ENCODE measurements at places on chromosomes 2 and 18. TPM values are rescaled to one million over a fixed set of nuclear protein-coding genes. Genes with fewer than 3 reads are reported as not detected.

DSG4 gene
- total RNA-seq, result not detected

PTPRN gene
- not detected for total RNA-seq

DNA sequence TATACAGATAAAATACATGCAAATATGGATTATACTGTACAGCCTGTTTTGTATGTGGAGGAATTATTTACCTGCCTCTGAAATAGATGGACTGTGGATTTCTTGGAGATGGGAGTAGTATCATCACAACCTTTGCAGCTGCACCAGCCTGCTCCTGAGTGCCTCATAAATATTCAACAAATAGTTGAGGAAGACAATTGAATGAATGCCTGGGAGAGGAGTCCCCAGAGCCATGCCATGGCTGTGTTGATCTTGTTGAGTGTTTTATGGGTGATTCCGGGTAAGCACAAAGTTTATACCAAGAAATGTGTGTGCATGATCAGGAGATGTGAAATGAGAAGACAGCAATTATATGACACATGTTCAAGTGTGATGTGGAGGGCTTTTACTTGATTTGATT lies 225.0 kb downstream of the FHOD3 start:
- no peak for DNase-seq

PLA2R1 gene
- 28.3 TPM for total RNA-seq

GRCh38 chr2:96663177-96663576 lies 20.6 kb downstream of the FER1L5 start:
- DNase-seq, result no peak

DNA sequence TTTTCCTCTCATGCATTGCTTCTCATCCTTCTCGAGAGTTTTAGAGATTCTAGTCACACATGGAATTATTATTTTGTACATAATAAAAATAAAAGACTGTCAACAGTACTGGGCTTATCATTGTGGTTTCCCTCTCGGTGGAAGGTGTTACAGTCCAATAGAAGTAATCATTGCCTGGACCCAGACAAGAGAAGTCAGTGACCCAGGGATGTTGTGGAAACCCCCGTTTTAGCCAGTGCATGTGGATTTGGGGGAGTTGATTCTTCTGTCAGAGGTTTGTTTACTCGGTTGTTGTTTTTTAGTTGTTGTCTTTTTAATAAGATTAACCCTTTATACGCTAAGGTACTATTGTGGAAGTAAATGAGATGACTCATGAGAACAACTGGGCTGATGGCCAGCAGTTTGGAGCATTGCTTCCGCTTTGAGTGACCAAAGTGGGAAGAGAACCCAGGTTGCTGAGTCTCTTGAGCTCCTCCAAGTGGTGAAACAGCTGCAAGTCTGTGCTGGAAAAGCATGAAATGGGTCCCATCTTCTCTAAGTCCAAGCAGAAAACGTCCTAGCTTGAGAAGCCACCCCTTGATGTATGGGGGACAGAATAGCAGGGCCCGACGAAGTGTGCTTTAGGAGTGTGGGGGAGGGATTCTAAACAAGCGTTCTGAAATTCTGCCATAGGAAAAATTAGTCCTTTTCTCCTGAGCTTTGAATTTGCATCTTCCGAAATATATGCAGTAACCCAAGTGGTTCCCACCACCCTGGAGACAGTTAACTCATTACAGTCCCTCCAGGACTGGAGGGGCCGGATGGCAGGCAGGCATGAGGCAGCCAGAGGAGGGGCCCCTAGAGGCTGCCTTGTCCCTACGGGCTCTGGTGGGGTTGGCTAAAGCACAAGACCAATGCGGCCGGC lies 61.8 kb upstream of the GPR45 start:
- no peak for DNase-seq

GRCh38 chr2:176826984-176827668 lies 385.5 kb upstream of the HNRNPA3 start:
- no peak for DNase-seq

GRCh38 chr2:103010306-103010705 lies 248.5 kb downstream of the TMEM182 start:
- no peak for DNase-seq

DNA sequence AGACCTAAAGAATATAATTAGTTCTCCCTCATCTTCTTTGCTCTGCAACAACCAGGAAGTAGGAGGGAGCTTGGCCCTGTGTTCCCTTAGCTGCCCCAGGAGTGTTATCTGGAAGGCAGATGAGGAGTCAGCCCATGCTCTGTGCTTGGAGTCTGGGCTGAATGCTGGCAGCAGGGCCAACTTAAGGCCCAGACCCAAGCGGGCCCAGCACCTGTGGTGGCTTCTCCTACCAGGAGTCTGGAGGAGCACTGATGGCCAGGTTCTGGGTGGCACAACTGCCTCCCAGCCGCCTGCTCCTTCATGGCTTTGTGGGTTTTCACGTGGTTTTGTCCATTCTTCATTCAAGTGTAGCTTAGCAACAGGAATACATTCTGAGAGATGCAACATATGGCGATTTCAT lies 1910.7 kb upstream of the LRRTM1 start:
- DNase-seq, result no peak

ICOS gene
- not detected for total RNA-seq

DNA sequence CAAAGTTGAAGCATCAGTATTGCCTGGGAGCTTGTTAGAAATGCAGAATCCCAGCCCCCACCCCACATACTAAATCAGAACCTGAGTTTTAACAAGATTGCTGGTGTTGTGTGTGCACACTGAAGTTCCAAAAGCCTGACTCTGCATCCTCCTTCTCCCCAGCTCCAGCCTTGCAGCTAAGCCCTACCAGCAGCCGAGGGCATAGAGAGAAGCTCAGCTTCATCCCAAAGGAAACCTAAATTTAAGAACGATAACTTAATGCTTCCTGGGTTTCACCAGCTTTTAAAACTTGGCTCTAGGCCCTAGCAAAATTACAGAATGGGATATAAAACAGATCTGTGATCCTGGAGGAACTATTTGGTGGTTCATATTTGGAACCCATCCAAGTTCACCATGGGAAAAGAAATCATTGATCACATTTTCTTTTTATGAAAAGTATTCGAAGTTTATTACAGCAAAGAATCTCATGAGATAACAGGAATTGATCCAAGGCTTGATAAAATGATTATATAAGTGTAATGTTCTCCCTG lies 11.1 kb downstream of the SMYD1 start:
- no peak for DNase-seq

- DNase-seq, result no peak
These were observed 1.6 kb upstream of the KCNJ3 start for GRCh38 chr2:154696810-154697417.

DNA sequence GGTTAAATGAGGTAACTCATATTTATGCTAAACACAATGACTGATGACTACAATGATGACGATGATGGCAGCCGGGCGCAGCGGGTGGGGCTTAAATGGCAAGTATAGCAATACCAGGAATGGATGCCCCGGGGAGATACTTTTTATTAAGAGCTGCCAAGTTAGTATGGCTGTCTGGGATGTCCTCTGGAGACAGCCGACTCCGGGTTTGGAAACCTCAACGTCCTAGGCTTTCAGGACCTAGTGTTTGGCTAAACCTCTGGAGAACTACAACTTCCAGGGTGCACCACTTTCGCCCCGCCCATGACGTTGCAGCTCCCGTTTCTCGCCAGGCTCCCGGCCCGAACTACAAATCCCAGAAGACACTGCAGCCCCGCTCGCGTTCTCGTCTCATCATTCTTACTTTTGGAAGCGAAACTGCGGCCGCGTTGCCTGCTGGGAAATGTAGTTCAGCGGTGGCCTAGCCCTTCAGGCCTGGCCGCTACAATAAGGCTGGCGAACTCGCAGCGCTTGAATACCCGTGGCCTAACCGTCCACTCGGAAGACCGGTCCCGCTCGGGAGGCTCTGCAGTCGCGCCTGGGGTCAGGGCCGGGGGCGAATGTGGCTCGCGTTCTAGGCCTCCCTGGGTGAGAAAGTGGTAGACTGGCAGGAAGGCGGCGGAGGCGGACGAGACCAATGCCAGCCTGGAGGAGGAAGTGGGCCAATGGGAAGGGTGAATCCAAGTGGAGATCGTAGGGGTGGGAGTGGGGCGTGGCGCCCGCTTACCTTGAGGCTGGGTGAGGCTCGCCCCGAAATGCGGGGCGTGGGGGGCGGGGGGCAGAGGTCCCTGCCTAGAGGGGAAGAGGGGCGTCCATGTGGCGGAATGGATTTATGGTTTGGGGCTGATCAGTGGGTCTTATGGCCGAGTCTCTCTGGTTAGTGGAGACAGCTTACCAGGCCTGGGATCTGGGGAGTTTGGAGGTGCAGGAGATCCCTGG lies at the start of gene SMARCAL1:
TSS of gene SMARCAL1 (plus strand) at position 463 of the 978 bp plus-strand sequence. CDS start 2,221 bp downstream, outside the sequence.
- peak; percentile 98 for DNase-seq

- DNase-seq, result no peak
These were observed 28.4 kb downstream of the EIPR1 start for GRCh38 chr2:3349211-3349693.

ABCB11 gene
- not detected for total RNA-seq

SFT2D3 gene
- total RNA-seq, result 9.5 TPM

GREB1 gene
- total RNA-seq, result 13.5 TPM

- no peak for DNase-seq
These were observed 127.4 kb downstream of the ARHGEF4 start for GRCh38 chr2:130963849-130964793.

TRIM43 gene
- not detected for total RNA-seq

GRCh38 chr2:37080689-37081088 lies 3.5 kb downstream of the HEATR5B start:
- DNase-seq, result no peak

DNA sequence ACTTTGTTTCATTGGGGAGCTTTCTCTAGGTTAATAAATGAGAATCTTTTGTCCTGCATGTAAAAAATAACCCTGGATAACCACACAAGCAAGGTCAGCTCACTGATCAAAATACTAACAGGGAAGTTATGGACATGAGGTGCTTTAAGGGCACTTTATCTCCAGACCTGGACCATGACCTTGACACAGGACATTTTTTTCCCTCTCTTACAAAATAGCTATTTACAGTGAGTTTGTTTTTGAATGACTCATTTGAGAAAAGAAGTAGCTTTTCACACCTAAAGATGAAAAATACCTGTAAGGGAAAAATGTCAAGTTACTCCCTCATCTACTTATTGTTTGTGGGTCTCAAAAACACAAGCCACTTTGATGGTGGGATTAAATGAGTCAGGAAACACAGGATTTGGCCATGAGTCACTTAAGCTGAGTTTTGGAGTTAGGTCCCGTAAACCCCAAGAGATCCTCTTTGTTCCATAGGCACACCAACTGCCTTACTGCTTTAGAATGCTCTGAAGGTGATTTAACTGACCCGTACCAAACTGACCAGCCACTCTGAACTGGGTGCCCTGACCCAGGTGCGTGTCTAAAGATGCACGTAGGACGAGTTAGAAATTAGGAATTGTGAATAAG lies 479.3 kb upstream of the NXPH2 start:
- no peak for DNase-seq

DNA sequence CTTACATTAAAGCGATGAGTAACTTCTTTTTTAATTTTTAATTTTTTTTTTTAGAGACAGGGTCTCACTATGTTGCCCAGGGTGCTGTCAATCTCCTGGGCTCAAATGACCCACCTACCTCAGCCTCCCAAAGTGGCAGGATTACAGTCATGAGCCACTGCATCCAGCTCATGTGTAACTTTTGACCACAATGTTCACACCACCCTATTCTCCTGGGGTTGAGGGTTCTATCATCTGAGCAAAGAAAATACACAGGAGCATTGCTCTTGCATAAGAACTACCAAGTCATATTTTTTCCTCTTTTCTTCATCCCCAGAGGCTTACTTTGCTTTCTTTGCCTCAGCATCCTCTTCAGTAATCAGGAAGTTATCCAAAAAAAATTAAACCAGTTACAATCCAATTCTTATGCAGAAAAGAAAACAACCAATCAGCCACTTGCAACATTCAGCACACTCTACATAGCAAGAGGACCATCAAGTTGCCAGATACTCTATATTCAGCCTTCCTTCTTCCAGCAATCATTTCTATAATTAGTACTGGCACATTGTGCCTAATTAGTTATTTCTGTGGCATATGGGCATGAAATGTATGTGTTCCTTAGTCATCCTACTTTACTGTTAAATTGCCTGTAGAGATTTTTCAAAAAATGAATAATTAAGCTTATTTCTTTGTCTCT lies 345.6 kb downstream of the AKAIN1 start:
- DNase-seq, result no peak

SLC14A1 gene
- total RNA-seq, result 86.2 TPM

FTCDNL1 gene
- 3.4 TPM for total RNA-seq

GRCh38 chr18:57898506-57899124 lies 95.5 kb upstream of the ATP8B1 start:
- DNase-seq, result no peak

- DNase-seq, result peak; percentile 55
These were observed 22.5 kb downstream of the SLC14A2 start for GRCh38 chr18:45637546-45638327.

GRCh38 chr18:41466436-41467160 lies 488.4 kb upstream of the PIK3C3 start:
- no peak for DNase-seq

DNA sequence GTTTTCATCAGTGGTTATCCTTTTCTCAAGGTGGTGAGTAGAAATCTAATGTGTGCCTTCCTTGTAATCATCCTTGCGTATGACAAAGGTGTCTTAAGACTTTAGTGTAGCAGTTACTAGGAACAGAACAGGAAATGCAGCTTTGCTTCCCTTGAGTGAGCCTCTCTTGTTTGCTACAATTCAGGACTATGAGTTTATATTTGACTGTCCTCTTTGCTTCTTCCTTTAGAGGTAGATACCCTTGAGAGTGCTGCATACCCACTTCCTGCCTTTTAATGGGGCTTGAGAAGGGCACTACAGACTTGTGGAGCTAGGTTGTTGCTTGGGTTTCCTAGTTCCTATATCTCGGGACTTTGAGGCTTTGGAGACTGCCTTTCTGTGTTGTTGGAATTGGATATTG lies 3.8 kb downstream of the KCNJ13 start:
- no peak for DNase-seq

- DNase-seq, result no peak
These were observed 111.4 kb upstream of the GATA6 start for GRCh38 chr18:22057908-22058527.

GRCh38 chr2:75241696-75242095 lies 42.4 kb upstream of the TACR1 start:
- DNase-seq, result no peak

DNA sequence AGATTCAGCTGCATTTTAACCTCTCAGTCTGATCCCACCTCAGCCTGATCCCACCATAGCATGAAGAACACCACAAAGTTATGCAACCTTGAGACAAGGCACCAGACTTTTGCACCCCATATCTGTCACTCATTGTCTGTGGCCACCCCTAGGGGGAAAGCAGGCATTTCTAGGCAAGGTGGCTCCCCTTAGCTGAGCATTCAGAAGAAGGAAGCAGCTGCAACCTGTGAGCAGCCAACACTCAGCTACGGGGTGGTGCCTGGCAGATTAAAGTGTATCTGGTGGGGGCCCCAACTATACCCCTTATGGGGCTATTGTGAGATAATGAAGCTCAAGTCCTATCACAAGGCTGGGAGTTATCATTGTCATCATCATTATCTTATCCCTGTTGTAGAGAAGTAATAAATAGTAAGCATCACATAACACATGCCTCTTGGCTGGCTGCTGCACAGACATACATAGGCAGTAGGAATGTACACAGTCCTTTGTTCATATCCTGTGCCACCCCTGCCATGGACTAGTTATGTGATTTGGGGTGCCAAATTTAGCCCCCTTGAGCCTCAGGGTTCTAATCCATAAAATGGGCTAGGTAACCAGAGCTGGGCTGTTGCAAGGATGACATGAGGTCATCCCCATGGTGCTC lies 20.6 kb upstream of the TMEM163 start:
- no peak for DNase-seq

GRCh38 chr2:217171874-217172273 lies 312.0 kb upstream of the TNP1 start:
- no peak for DNase-seq

Data from thoracic aorta (tissue), 2 donors.